ENCODE measurements at places on chromosomes 13 and 19. TPM values are rescaled to one million over a fixed set of nuclear protein-coding genes. Genes with fewer than 3 reads are reported as not detected.

The ZNF230 gene
- total RNA-seq: 3.2 TPM

The CEACAM7 gene
- total RNA-seq: 0.17 TPM

The ATP12A gene
- total RNA-seq: not detected

The KMT5C gene
- 3.7 TPM for total RNA-seq

The TTC9B gene
- total RNA-seq: 0.29 TPM

The KLK7 gene
- total RNA-seq: not detected

The ZNF730 gene
- not detected for total RNA-seq

The NANOS3 gene
- 3.3 TPM for total RNA-seq

Measured in A549 treated with GW870086 at 1 μM for 4 hours (cell line).